NCI-H2081 (cell line): ENCODE measurements at places on chromosomes 7 and 10.

GRCh38 chr10:125076891-125077541, 83.3 kb downstream of the CTBP2 start:
- no peak for DNase-seq

DNA sequence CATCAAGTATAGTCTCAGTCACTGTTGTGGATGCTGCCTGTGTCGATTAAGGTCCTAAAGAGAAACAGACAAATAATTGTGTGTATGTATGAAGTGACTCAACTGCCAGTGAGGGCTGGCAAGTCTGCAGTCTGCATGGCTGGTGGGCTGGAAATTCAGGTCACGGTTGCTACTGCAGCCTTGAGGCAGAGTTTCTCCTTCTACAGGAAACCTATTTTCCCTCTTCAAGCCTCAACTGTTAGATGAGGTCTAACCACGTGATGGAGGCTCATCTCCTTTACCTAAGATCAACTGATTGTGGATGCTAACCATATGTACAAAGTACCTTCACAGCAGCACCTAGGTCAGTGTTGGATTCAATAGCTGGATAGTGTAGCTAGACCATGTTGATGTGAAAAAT, 29.9 kb downstream of the MBL2 start:
- DNase-seq = no peak

- no peak for DNase-seq
These were observed 175.0 kb downstream of the CCDC71L start for GRCh38 chr7:106485919-106486318.

GRCh38 chr7:6392712-6393666, 54.8 kb downstream of the DAGLB start:
- DNase-seq = no peak

- DNase-seq = no peak
These were observed 5.6 kb downstream of the TMEM229A start for GRCh38 chr7:124027236-124027635.
